ENCODE measurements at places on chromosomes 12 and 14.

DNA sequence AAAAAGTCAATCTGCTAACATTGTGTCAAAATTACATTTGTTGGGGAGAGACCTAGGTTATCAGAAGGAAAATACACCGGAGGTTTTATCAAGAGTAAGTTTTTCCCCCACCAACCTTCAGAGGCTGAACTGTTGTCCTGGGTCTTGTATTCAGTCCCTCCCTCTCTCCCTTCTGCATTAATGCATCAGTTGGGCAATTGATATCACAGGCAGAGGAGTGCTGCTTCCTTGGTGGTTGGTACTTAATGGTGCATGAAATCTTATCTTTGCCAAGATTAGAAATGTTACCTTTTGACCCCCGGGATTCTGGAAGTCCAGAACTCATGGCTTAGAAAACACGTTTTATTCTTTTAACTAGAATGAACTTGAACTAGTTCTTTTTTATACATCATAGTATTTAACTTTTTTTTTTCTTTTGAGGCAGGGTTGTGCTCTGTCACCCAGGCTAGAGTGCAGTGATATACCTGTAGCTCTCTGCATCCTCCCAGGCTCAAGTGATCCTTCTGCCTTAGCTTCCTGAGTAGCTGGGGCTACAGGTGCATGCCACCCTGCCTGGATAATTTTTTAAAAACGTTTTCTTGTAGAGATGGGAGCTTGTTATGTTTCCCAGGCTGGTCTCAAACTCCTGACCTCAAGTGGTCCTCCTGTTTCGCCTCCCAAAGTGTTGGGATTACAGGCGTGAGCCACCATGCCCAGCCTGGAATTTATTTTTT is 4.9 kb downstream of the PCBP2 start:
- DNase-seq, result no peak

DNA sequence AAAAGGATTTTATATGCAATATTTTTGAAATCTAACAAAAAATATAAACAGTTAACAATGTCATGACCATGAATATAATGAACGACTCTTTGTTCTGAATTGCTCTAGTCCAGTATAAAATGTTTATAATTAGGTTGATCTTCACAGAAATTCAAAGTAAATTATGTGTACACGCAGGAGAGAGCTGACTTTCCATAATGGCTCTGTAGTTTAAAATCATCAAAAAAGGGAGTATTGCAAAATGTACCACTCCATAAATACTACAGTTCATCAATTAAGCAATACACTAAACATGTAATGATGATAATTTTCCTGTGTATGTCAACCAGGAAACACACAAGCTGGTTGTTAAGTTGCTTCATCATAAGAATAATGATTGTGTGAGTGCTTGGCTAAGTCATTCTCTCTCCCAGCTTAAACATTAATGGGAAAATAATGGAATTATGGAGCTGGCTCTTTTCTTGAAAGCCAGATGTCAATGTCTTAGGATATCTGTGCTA is 189.5 kb upstream of the PLEKHG7 start:
- DNase-seq, result no peak

DNA sequence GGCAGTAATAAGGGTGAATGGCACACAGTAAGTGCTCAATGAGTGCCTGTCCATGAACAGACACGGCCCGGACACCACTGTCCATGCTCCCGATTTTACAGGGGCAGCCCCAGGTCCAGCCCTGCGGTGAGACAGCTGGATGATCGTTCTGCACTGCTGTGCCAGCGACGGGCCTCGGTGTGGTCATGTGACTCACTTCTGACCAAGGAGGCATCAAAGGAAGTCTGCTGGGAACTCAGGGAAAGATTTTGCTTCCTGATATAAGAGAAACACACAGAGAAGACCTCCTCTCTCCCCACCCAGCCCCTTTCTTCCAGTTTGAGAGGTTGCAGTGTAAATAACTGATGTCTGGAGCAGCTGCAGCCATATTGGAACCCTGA is 126.6 kb downstream of the SCARB1 start:
- DNase-seq, result no peak

DNA sequence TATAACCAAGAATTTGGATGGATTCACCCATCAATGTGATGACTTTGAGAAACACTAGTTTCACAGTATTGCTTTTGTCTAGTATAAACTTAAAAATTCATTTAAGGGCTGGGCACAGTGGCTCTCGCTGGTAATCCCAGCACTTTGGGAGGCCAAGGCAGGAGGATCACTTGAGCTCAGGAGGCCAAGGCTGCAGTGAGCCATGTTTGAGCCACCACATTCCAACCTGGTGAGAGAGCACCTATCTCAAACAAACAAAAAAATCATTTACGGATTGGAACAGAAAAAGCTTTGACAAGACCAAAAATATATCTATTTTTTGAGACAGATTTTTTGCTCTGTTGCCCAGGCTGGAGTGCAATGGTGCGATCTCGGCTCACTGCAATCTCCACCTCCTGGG is 27.5 kb downstream of the GNS start:
- no peak for DNase-seq

GRCh38 chr12:52655251-52655650 is 3.2 kb upstream of the KRT2 start:
- DNase-seq, result no peak

DNA sequence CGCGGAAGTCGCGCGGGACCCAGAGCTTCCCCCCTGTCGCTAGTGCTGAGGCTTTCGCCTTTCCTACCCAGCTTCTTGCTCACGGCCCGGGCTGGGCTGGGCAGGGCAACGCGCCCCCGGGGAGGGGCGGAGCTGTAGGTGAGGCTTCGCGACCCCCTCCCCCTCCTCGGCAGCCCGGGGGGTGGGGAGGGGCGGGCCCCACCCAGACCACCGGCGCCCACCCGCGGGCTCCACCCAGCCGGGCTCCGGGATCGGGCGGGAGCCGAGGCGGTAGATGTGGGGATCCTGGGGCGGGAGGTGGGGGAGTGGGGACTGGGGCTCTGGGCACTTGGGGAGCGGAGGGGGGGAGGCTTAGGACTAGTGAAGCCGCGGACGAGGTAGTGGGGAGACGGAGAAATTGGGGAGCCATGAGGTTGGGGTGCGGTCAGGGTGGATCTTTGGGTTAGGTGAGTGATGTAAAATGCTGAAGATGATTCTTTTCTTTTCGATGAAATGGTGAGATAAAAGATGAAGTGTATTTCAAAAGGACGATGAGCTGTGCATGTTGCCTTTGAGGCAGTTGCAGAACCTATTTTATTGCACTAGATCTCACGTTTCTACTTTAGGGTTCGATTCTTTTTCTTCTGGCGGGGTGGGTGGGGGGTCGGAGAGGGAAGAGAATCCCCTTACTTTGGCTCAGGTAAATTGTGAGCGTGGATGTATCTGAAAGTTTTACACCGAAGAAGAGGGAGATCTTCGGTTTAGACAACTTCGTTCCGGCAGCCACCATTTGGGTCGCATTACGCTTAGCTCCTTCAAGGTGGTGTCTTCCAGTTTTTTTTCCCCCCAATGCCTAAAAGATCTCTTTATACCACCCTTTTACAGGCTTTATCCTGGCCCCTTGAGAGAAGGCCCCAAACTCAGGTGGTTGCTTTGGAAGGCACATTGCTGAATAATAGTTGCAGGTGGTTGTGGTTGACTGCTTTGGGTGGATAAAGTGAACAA is 619 bp downstream of the ERC1 start:
- no peak for DNase-seq

DNA sequence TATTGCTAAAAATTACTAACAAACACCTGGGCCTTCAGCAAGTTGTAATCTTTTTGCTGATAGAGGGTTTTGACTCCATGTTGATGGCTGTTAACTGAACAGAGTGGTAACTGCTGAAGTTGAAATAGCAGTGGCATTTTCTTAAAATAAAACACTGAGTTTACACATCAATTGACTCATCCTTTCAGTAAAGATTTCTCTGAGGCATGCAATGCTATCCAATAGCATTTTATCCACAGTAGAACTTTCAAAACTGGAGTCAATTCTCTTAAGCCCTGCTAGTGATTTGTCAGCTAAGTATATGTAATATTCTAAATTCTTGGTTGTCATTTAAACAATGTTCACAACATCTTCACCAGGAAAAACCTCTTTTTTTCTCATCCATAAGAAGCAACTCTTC is 59.5 kb downstream of the CMAS start:
- DNase-seq, result no peak

GRCh38 chr12:67594888-67595287 is 53.7 kb upstream of the DYRK2 start:
- DNase-seq, result no peak

GRCh38 chr12:95546491-95546813 is 4.8 kb downstream of the USP44 start:
- DNase-seq, result no peak

- no peak for DNase-seq
Observed at GRCh38 chr12:115013236-115013981, 329.4 kb upstream of the TBX3 start.

DNA sequence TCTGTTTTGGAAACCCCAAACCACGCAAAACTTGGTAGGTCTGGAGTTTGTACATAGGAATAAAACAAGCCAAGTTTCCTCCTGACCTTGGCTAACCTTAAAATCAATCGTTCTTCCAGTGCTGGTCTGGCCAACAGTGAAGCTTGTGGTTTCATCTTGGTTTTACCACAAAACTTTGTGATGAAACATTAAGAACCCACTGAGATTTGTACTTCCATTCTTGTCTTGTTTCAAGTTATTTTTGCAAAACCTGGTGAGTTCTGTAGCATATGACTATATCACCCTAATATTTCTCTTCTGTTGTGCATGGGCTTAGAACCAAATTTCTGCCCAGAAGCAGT is 26.4 kb downstream of the SIX1 start:
- peak; percentile 37 for DNase-seq

Data from AG04449 (cell line).